HCT116 (cell line): ENCODE measurements at places on chromosomes 7 and 10. TPM values are rescaled to one million over a fixed set of nuclear protein-coding genes. Genes with fewer than 3 reads are reported as not detected.

The ANKRD7 gene
- total RNA-seq = not detected

DNA sequence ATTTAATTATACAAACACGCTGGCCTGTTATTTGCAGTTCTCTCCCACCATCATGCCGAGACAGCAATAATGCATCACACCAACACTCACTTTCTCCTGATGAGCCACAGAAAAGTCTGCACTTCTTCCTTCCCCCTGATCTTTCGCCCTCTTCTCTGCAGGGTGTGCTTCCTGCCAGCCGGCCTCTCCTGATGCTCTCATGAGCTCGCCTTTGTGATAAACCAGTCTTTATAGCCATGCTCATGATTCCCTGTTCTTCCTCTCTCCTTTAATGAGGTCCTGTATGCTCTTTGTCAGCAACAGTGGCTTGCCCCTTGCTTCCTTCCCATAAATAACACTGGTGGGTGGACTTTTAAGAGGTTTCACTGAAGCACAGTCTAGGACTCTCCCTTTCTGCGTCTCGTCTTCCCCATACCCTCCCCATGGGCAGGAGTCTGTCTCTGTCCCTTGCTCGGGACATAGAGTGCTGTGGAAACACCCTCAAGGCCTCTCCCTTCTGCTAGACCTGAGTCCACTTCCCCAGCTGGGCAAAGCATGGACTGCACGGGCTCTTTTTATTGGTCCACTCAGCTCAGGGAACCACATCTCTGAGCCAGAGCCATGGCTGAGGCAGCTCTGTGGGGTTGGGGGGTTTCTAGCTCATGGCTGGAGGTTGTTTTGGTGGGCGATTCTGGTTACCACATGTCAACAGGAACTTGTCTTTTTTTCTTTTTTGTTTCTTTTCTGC lies 133.9 kb downstream of the C10orf105 start:
- H3K27me3 ChIP-seq = peaks cover 32% of the 10 kb centered on the region
- DNase-seq = no peak
- H3K27ac ChIP-seq = no peak overlapping the region
- H3K4me3 ChIP-seq = no peak overlapping the region

- H3K27ac ChIP-seq = no peak overlapping the region
- DNase-seq = no peak
- H3K4me3 ChIP-seq = no peak overlapping the region
- H3K27me3 ChIP-seq = no peaks in the 10 kb centered on the region
- no peaks in the 10 kb centered on the region for H3K36me3 ChIP-seq
Measured at GRCh38 chr7:87497482-87497881, 22.0 kb upstream of the ABCB4 start.

- H3K27me3 ChIP-seq = no peaks in the 10 kb centered on the region
- DNase-seq = no peak
- H3K27ac ChIP-seq = no peak overlapping the region
- H3K4me1 ChIP-seq = peaks cover 16% of the 10 kb centered on the region
Measured at GRCh38 chr7:106819546-106819945, 45.5 kb upstream of the PIK3CG start.

- no peak overlapping the region for H3K4me3 ChIP-seq
- no peaks in the 10 kb centered on the region for H3K4me1 ChIP-seq
- H3K27me3 ChIP-seq = no peaks in the 10 kb centered on the region
- no peaks in the 10 kb centered on the region for H3K36me3 ChIP-seq
- no peak for DNase-seq
Measured at GRCh38 chr10:8444630-8445029, 390.1 kb downstream of the GATA3 start.

- H3K36me3 ChIP-seq = no peaks in the 10 kb centered on the region
- H3K27ac ChIP-seq = no peak overlapping the region
- no peak overlapping the region for H3K4me3 ChIP-seq
- H3K27me3 ChIP-seq = no peaks in the 10 kb centered on the region
Measured at GRCh38 chr10:68087685-68088401, 12.8 kb upstream of the HERC4 start.

The PLAU gene
- 60.3 TPM for total RNA-seq

The FEZF1 gene
- total RNA-seq = 0.37 TPM

The MICALL2 gene
- total RNA-seq = 60.7 TPM

GRCh38 chr10:125171402-125172306 lies 11.3 kb upstream of the CTBP2 start:
- H3K27me3 ChIP-seq = peaks cover 9% of the 10 kb centered on the region; the same call in 1 of the 2 replicates
- H3K27ac ChIP-seq = no peak overlapping the region
- H3K4me1 ChIP-seq = no peaks in the 10 kb centered on the region
- H3K4me3 ChIP-seq = no peak overlapping the region
- no peak for DNase-seq

GRCh38 chr7:33905389-33906032 lies at the start of gene BMPER:
Gene BMPER, plus strand, starts transcription at chr7:33905539. Its CDS starts 75 bp downstream, at chr7:33905614.
- peaks cover 7% of the 10 kb centered on the region; the same call in 1 of the 2 replicates for H3K4me1 ChIP-seq
- H3K4me3 ChIP-seq = peak within 1 kb of the TSS; percentile 38
- H3K27ac ChIP-seq = no peak within 1 kb of the TSS; the same call in 1 of the 2 replicates
- peaks cover 23% of the 10 kb centered on the region for H3K27me3 ChIP-seq
- no peak for DNase-seq
- H3K36me3 ChIP-seq = no peaks in the 10 kb centered on the region

The CCNJ gene
- 12.2 TPM for total RNA-seq

- no peak overlapping the region for H3K27ac ChIP-seq
- no peak overlapping the region for H3K4me3 ChIP-seq
- H3K4me1 ChIP-seq = no peaks in the 10 kb centered on the region
- no peaks in the 10 kb centered on the region for H3K36me3 ChIP-seq
Measured at GRCh38 chr10:111488668-111489067, 411.8 kb downstream of the ADRA2A start.

- H3K27me3 ChIP-seq = no peaks in the 10 kb centered on the region
- no peaks in the 10 kb centered on the region for H3K36me3 ChIP-seq
- no peaks in the 10 kb centered on the region for H3K4me1 ChIP-seq
- H3K27ac ChIP-seq = no peak overlapping the region
- no peak overlapping the region for H3K4me3 ChIP-seq
- DNase-seq = no peak
Measured at GRCh38 chr10:7886056-7886455, 67.8 kb downstream of the TAF3 start.

- no peak for DNase-seq
- H3K27me3 ChIP-seq = no peaks in the 10 kb centered on the region
- no peak overlapping the region for H3K27ac ChIP-seq
- no peaks in the 10 kb centered on the region for H3K36me3 ChIP-seq
- H3K4me3 ChIP-seq = no peak overlapping the region
Measured at GRCh38 chr10:122302315-122302714, 31.2 kb downstream of the BTBD16 start.

The KIF11 gene
- 33.8 TPM for total RNA-seq

DNA sequence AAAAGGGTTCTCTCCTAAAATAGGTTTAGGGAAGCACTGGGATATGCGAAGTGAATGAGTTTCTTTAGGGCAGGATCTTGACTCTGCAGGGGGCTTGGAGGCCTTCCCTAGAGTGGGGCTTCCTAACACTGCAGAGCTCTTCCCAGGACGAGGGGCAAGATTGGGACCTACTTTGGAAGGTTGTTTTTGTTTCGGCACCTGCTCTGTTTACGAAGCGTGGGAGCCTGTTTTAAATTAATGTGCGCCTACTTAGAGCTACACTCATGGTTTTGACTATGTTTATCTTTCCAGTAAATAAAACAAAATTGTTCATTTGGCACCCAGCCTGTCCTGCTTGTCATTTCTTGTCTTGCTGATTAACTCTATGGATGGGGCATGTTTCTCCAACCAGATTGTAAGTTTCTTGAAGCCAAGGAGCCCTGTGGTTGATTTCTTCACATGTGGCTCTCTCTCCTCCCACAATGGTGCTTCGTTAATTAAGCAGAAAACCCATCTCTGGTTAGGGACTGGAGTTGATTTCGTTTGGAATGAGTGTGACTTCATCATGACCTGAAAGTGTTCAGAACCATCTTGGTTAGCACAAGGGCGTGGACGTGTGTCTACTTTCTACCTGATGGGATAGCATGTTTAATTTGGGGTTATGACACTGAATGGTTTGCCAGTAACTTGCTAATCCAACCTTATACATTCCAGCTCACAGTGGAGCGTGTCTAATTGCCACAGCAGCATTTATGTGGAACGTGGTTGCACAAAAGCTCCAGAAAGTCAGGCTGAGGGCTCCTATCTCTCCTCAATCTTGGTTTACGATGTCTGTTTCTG lies 98.1 kb downstream of the TCF7L2 start:
- H3K4me1 ChIP-seq = peaks cover 12% of the 10 kb centered on the region; the same call in 1 of the 2 replicates
- no peaks in the 10 kb centered on the region for H3K27me3 ChIP-seq
- H3K36me3 ChIP-seq = peaks cover 14% of the 10 kb centered on the region

DNA sequence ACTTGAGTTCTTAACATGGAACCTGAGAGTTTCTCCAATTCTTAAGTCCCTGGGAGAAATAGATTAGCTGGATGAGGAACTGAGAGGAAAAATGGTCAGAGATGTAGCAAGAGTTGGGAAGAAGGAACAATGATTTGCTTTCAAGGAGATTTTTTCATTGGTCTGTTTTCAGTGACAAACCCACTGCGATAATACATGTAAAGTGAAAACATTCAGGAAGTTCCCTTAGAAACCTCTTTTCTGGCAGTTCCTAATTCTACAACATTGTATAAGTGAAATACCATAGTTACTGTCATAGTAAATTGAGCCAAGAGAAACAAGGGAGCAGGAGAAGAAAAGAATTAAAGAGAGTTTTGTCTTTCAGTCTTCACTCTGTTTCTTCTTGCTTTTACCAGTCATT lies 12.1 kb upstream of the MAGI2 start:
- no peaks in the 10 kb centered on the region for H3K36me3 ChIP-seq
- no peaks in the 10 kb centered on the region for H3K27me3 ChIP-seq
- no peaks in the 10 kb centered on the region for H3K4me1 ChIP-seq
- DNase-seq = no peak
- no peak overlapping the region for H3K4me3 ChIP-seq

The PLXNA4 gene
- total RNA-seq = not detected

- no peak for DNase-seq
- no peak overlapping the region for H3K4me3 ChIP-seq
- peaks cover 55% of the 10 kb centered on the region for H3K27me3 ChIP-seq
- H3K36me3 ChIP-seq = no peaks in the 10 kb centered on the region
- H3K27ac ChIP-seq = no peak overlapping the region
Measured at GRCh38 chr7:25543210-25543609, 314.9 kb upstream of the NPVF start.

DNA sequence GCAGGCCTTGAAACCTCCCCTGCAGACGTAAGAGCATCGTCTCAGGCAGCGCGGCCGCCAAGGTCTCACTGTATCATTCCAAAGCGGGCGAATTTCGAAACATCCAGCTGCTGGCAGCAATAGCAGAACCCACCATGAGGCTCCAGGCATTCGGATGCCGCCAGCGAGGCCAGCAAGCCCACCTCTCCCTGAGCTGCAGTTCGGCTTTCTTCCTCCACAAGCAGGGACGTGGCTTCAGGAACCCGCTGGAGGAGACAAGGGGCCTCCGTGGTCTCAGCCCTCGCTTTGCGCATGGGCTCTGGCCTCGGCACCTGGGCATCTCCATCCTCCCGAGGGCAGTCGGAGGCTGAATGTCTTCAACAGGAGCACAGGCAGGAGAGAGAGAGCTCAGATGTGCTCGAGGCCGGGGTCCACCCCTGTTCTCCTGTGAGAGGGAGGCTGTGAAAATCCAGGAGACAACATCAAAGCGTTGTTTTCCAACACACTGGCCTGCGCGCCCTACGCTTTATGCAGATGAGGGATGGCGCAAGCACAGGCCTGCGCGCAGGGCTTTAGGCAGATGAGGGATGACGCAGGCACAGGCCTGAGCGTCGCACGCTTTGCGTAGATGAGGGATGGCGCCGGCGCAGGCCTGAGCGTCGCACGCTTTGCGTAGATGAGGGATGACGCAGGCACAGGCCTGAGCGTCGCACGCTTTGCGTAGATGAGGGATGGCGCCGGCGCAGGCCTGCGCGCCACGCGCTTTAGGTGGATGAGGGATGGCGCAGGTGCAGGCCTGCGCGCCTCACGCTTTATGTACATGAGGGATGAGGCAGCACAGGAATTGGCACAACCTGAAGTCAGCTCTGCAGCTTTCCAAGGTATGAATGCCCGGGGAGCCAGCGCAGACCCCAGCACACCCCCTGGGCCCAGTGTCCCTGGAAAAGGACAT lies 103.2 kb downstream of the WDR37 start:
- H3K27ac ChIP-seq = no peak overlapping the region
- H3K27me3 ChIP-seq = peaks cover 10% of the 10 kb centered on the region; the same call in 1 of the 2 replicates
- no peak overlapping the region for H3K4me3 ChIP-seq

- H3K4me1 ChIP-seq = peaks cover 14% of the 10 kb centered on the region
- H3K27me3 ChIP-seq = no peaks in the 10 kb centered on the region
- no peaks in the 10 kb centered on the region for H3K36me3 ChIP-seq
- DNase-seq = no peak
- H3K4me3 ChIP-seq = no peak overlapping the region
Measured at GRCh38 chr10:24920907-24921881, 31.2 kb downstream of the PRTFDC1 start.

DNA sequence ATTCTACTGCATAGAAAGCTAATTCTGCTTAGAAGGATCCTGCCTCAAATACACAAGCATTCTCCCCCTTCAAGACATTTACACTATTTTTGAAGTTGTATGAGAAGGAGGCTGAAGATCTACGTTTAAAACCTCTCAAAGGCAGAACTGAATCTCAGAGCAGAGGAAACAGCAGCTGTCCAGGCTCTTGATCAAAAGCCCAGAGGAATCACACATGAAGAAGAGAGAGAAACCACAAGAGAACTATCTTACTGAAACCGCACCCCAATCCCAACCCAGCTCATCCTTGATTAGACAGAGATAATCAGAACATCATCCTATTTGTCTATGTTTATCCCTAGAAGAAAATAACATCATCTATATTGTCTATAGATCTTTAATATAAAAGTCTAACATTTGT lies 2.2 kb upstream of the DNAJC1 start:
- peaks cover 15% of the 10 kb centered on the region for H3K4me1 ChIP-seq
- no peak overlapping the region for H3K27ac ChIP-seq
- H3K36me3 ChIP-seq = no peaks in the 10 kb centered on the region
- no peaks in the 10 kb centered on the region for H3K27me3 ChIP-seq
- DNase-seq = no peak

DNA sequence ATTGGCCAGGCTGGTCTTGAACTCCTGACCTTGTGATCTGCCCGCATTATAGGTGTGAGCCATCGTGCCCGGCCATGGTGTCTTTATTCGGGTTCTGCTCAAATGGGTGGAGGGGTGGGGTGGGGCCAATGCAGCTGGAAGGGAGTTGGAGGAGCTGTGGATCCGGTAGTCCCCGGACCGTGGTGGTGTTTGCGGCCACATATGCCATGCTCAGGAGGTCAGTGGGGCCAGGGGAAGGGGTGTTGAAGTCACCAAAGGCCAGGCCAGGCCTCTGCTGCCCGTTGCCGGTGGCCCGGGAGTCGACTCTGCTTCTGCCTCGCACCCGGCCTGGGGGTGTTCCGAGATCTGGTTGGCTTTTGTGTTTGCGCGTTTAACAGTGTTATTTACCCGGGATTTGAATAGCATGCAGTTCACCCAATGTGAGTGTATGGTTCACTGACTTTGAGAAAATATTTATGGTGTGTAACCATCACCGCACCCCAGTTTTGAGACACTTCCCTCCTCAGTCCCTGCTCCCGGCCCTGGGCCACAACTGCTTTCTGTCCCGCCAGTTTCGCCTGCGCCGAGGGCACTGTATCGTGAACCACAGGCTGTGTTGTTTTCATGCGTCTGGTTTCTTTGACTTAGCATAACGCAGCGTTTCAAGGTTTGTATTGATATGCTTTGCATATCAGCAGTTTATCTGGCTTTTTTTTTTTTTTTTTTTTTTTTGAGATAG lies 10.7 kb downstream of the INPP5A start:
- no peaks in the 10 kb centered on the region for H3K27me3 ChIP-seq
- no peak overlapping the region for H3K27ac ChIP-seq
- DNase-seq = no peak
- H3K4me1 ChIP-seq = no peaks in the 10 kb centered on the region
